ENCODE measurements at places on chromosomes 3 and 15. TPM values are rescaled to one million over a fixed set of nuclear protein-coding genes. Genes with fewer than 3 reads are reported as not detected.
A peak's percentile ranks its signal among the peaks of the same experiment; 100 is the strongest.

CLRN1 gene
- polyA plus RNA-seq = not detected

ZKSCAN7 gene
- 0.83 TPM for polyA plus RNA-seq

TCAIM gene
- polyA plus RNA-seq = 9.2 TPM

CHRD gene
- 0.54 TPM for polyA plus RNA-seq

NOX5 gene
- polyA plus RNA-seq = 0.08 TPM

CADPS gene
- polyA plus RNA-seq = not detected

PLA2G4D gene
- polyA plus RNA-seq = not detected

RTP1 gene
- not detected for polyA plus RNA-seq

NAA50 gene
- 53.1 TPM for polyA plus RNA-seq

AMT gene
- 9.0 TPM for polyA plus RNA-seq

PLA2G4F gene
- not detected for polyA plus RNA-seq

PRSS50 gene
- polyA plus RNA-seq = not detected

CRYGS gene
- polyA plus RNA-seq = 5.0 TPM

DNA sequence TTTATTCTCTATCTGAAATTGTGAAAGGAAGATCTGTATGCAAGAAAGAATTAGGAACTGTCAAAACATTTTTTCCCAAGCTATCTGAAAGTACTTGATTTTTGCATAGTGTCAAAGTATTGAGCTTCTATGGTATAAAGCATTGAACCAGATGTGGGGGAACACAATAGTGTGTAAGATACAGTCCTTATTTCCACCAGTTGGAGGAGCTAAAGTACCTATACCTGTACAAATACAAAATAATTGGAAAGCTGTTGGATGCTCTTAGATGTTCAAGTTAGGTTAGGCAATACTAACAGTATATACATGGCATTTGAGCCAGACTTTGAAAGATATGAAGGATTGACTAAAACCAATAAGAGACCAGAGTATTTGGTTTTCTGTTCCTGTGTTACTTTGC, 148.4 kb downstream of the B3GALNT1 start:
- no peak overlapping the region for H3K4me3 ChIP-seq
- H3K27me3 ChIP-seq = no peaks in the 10 kb centered on the region
- peak; percentile 50 for DNase-seq
- H3K4me1 ChIP-seq = no peaks in the 10 kb centered on the region
- H3K27ac ChIP-seq = no peak overlapping the region
- no peaks in the 10 kb centered on the region for H3K36me3 ChIP-seq

DNA sequence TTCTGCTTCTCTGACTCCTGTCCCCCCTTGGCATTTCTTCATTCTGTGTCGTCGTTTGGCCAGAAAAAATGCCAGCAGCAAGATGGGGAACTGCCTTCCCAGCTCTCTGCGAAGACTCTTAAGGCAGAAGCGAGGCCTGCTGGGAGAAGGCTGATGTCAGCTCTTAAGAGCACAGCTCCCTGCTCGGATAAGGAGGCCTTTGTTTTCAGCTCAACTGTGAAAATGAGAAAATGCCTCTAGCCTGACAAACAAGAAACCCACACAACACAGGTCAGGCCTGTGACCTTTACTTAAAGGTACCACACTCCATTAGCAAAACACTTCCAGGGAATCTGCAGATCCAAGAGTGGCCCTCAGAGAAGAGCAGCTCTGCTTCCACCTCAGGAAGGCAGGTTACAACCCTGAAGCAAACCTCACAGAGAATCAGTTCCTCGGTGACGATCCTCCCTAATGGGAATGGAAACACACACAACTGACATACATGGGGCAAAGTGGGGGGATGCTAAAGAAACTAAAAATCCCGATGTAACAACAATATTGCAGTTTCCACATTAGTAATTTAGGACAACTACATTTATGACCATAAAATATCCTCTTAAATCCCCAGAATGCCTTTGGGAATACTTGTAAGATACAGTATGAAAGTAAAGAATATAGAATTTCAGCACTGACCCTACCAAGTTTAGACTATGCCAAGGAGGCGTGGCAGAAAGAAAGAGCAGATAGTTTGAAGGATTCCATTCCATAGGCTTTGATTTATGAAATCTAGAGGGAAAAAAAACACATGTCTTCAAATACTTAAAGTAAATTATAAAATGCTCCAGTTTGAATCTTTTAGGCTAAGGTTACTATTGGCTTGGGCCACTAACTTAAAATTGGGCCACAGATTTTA, 52.1 kb downstream of the VGLL4 start:
- H3K4me3 ChIP-seq = no peak overlapping the region
- H3K36me3 ChIP-seq = peaks cover 5% of the 10 kb centered on the region
- no peaks in the 10 kb centered on the region for H3K27me3 ChIP-seq
- peak overlapping the region; percentile 41 for H3K27ac ChIP-seq
- DNase-seq = peak; percentile 70

- no peak for DNase-seq
- H3K27me3 ChIP-seq = no peaks in the 10 kb centered on the region
These were observed 51.3 kb downstream of the LRIG1 start for GRCh38 chr3:66449411-66449974.

- no peaks in the 10 kb centered on the region for H3K4me1 ChIP-seq
- no peak overlapping the region for H3K27ac ChIP-seq
- H3K36me3 ChIP-seq = no peaks in the 10 kb centered on the region
- no peaks in the 10 kb centered on the region for H3K27me3 ChIP-seq
These were observed 184.3 kb downstream of the CDIN1 start for GRCh38 chr15:36763685-36764084.

GRCh38 chr3:100760377-100760776, 51.1 kb downstream of the TFG start:
- no peaks in the 10 kb centered on the region for H3K27me3 ChIP-seq
- no peak overlapping the region for H3K27ac ChIP-seq
- no peak for DNase-seq
- H3K4me3 ChIP-seq = no peak overlapping the region
- no peaks in the 10 kb centered on the region for H3K4me1 ChIP-seq

DNA sequence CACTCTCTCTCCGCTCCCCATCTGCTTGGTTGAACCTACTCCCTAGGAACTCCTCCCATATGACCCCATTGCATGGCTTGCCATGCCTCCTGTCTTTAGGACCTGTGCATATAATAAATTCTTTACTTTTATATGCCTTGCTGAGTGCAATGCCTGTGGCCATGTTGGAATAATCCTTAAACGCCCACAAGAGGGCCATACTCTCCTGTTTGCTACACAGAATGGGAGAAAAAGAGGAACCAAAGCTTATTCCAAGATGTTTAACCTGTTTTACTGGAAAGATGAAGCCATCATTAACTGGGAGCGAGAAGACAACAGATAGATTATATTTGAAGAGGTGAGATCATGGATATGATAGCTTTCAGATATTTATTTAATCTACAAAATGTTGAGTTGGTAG, 1097.8 kb downstream of the NAALADL2 start:
- DNase-seq = no peak
- no peaks in the 10 kb centered on the region for H3K27me3 ChIP-seq
- no peak overlapping the region for H3K27ac ChIP-seq
- H3K4me1 ChIP-seq = no peaks in the 10 kb centered on the region

DNA sequence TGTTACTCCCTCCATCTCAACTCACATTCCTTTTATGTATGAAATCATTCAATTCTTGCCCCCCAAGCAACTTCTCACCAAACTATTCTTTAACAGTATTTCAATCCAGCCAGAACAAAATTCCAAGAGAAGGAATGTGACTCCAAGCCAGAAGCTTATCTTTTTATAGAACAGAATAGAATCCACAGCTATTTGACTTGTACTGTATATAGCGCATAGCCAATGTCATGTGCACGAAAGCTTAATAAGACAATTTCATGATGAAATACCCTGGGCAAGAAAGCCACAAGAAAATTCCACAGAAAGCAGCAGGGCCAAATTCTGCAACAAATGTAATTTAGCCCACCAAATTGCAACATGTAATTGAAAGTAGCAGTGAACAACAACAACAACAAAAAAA, 127.6 kb upstream of the UBE2E2 start:
- H3K36me3 ChIP-seq = no peaks in the 10 kb centered on the region
- no peaks in the 10 kb centered on the region for H3K4me1 ChIP-seq
- DNase-seq = no peak
- H3K4me3 ChIP-seq = no peak overlapping the region

DNA sequence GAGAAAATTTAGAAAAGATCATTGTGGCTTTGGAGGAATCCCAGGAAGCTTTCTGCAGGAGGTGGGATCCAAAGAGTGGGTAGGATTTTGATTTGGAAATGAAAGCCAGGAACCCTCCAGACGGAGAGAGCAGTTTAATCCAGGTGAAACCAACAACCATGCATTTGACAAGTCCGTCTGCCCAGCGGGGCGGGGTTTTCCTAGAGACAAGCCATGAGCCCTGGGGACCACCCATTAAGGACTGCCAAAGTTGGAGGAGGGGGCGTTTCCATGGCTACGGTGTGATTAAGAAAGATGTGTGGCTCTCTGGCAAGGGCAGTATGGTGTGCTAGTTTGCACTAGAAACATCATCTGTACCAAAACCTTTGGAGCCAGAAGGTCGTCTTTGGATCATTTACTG, 53.4 kb downstream of the SRGAP3 start:
- H3K27me3 ChIP-seq = peaks cover 3% of the 10 kb centered on the region
- H3K27ac ChIP-seq = no peak overlapping the region
- H3K4me1 ChIP-seq = no peaks in the 10 kb centered on the region
- no peak overlapping the region for H3K4me3 ChIP-seq
- no peak for DNase-seq
- H3K36me3 ChIP-seq = no peaks in the 10 kb centered on the region

DNA sequence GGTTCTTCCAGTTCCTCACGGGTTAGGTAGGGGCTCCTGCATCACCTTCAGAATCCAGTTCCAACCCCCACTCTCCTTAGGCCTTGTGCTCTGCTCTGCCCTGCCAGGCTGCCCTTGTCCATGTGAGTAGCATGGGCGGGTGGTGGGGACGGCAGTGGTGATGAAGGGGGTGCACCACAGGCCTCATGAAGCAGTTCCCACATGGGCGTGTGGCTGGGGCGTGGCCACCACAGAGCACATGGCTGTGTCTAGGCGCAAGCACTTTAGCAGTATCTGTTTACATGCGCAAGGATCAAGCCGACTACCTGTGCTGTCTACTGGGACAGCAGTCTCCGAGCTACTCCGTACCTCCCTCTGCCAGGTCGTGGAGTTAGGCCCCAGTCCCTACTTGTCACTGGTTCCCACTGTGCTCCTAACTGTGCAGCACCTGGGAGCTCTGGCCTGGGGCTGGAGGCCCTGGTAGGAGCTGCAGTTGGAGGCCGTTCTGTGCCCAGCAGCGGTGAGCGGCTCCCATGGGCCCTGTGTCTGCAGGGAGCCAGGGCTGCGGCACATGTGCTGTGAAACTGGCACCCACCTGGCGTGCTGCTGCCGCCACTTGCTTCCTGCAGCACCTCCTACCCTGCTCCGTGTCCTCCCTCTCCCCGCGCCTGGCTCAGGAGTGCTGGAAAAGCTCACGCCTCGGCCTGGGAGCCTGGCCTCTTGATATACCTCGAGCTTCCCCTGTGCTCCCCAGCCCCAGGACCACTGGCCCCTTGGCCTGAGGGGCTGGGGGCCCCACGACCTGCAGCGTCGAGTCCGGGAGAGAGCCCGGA, 53.5 kb downstream of the PLXNA1 start:
- no peak for DNase-seq
- H3K36me3 ChIP-seq = no peaks in the 10 kb centered on the region
- H3K27ac ChIP-seq = no peak overlapping the region
- no peaks in the 10 kb centered on the region for H3K27me3 ChIP-seq
- no peaks in the 10 kb centered on the region for H3K4me1 ChIP-seq

GRCh38 chr15:91913560-91913959, 60.1 kb downstream of the SLCO3A1 start:
- H3K4me1 ChIP-seq = no peaks in the 10 kb centered on the region
- H3K4me3 ChIP-seq = no peak overlapping the region
- no peak for DNase-seq
- H3K27me3 ChIP-seq = no peaks in the 10 kb centered on the region
- no peak overlapping the region for H3K27ac ChIP-seq

DNA sequence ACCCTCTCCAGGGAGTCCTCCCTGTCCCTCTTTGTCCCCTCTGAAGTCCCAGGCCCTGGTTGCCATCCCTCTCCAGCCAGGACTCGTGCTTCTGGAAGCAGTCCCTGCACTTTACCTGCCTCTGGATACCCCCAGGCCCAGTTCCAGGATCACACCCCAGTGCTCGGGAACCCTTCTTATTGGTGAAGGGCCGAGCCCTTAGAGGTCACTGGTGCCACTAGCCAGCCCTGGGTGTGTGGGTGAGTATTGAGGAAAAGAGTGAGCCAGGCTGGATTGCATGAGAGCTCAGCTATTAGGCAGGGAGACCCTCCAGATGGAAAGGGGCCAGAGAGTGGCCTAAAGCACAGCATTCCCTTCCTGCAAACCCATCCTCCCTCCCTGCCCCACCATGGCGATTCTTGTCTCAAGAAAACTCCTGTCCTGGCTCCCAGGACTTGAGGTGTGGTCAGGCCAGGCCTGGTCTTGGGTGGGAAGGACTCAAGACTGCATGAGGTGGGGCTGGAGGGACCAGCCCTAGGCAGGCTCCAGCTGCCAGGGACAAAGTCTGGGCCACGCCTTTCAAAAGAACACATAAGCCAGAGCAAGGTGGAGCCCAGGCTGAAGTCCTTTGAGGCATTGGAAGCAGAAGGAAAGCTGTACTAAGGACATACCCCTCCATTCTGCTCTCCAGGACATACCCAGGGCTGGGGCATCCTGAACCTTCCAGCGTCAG, 4.8 kb upstream of the PHGR1 start:
- H3K36me3 ChIP-seq = no peaks in the 10 kb centered on the region
- no peak for DNase-seq
- no peak overlapping the region for H3K27ac ChIP-seq
- peaks cover 29% of the 10 kb centered on the region for H3K4me1 ChIP-seq
- H3K4me3 ChIP-seq = no peak overlapping the region
- H3K27me3 ChIP-seq = no peaks in the 10 kb centered on the region

DNA sequence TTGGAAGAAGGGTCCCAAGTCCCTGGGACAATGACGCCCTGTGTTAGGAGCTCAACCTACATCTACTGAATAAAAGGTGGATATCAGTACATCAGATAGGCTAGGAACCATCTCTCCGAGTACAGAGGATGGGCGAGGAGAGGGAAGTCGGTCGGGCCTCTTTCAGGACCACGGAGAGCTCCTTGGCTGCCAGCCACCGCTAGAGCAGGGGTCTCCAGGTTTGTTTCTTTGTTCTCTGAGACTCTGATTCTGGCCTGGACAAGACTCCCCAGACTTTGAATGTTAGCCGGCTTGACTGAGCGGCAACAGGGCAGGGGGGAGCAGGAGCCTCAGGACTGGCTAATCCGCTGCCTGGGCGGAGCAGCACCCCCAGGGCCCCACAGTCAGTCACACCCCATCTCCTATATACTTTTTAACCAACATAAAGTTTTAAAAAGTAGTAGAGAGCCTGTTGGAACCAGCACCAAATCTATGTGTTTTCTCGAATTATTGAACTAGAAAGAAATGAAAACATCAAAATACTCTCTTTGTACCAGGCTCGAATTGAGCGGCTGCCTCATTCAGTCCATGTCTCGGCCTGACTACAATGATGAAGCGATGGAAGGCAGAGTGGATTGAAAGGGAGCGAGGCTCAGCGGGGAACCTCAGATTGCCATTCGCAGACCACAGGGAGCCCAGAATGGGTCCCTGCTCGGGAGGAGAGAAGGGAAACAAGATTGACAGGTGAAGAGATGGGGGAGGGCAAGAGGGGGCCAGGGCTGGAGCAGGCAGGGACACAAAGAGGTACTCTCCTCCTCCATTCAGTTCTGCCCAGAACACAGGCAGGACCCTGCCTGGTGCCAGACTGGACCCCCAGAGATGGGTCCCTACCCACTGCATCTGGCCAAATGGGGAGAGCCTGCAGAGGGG, 131.6 kb downstream of the TPRA1 start:
- peak; percentile 11 for DNase-seq
- H3K27me3 ChIP-seq = peaks cover 12% of the 10 kb centered on the region
- H3K36me3 ChIP-seq = no peaks in the 10 kb centered on the region
- no peak overlapping the region for H3K4me3 ChIP-seq
- H3K27ac ChIP-seq = no peak overlapping the region
- peaks cover 13% of the 10 kb centered on the region for H3K4me1 ChIP-seq

- H3K36me3 ChIP-seq = no peaks in the 10 kb centered on the region
- no peak for DNase-seq
- no peaks in the 10 kb centered on the region for H3K27me3 ChIP-seq
- no peaks in the 10 kb centered on the region for H3K4me1 ChIP-seq
- no peak overlapping the region for H3K4me3 ChIP-seq
These were observed 1014.7 kb upstream of the CFAP20DC start for GRCh38 chr3:60064210-60065178.
